Ascending aorta (tissue), 2 donors: ENCODE measurements at places on chromosomes 13 and 19.

- peak; percentile 12 for DNase-seq
Observed at GRCh38 chr19:36418287-36419001, at the start of gene ZFP82. TSS of gene ZFP82 (minus strand) at chr19:36418644. CDS start at chr19:36409789, 8,855 bp downstream.

- no peak for DNase-seq
Observed at GRCh38 chr19:1512671-1513498, at the start of gene ADAMTSL5. TSS of gene ADAMTSL5 (minus strand) at chr19:1513019. CDS start at chr19:1510943, 2,076 bp downstream.

DNA sequence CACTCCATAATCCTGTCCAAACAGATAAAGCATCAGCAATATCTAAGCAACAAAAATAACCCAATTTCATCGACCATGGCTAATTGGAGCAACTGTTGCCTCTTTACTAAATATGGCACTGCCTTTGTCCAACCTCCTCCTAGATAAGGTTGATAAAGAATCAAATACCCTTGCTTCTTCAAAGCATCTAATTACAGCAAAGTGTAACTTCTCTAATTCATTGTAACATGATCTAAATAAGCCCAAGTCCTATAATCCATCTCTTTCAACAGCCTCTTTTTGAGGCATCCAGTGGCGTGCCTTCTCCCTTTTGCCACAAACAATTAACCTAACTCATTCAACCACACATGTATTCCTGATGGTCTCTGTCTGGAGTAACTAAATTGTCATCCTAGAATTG lies 81.7 kb upstream of the KLHL1 start:
- DNase-seq: no peak

GRCh38 chr13:113917594-113918371 lies 53.9 kb upstream of the GAS6 start:
- DNase-seq: peak; percentile 48

- DNase-seq: no peak
Observed at GRCh38 chr19:29524912-29525831, 622 bp upstream of the VSTM2B start.

GRCh38 chr19:40337594-40337993 lies 10.6 kb downstream of the C19orf47 start:
- no peak for DNase-seq

- no peak for DNase-seq
Observed at GRCh38 chr13:39982745-39983144, 327.3 kb downstream of the COG6 start.

DNA sequence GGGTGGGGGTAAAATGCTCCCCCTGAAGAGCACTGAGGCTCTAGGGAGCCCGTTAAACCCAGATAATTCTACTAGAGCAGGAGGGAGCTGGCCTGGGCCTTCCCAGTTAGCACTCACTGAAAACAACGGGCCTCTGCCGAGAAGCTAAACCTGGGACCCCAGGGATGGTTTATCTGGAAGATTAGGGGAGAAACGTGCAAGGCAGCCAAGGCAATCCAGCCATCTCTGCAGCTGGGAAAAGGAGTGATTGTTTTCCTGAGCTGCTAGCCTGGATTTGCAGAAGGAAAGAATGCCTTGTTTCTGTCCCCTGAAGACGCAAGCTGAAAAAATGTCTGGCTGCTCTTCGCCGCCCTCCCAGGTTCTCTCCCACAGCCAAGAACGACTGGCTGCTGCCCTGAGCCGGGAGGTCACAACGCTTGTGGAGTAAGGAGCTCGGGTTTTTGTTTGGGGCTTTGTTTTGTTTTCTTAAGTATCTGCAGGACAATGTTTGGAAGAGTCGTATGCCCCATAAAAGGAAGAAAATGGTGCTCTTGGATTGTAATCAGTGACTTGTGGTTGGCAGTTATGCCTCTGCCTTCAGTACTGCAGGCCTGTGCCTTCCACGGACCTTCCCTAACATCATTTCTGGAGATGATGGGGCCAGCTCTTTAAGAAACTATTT lies 31.5 kb downstream of the COL4A2 start:
- no peak for DNase-seq

- no peak for DNase-seq
Observed at GRCh38 chr13:36981156-36981743, 17.9 kb downstream of the ALG5 start.

DNA sequence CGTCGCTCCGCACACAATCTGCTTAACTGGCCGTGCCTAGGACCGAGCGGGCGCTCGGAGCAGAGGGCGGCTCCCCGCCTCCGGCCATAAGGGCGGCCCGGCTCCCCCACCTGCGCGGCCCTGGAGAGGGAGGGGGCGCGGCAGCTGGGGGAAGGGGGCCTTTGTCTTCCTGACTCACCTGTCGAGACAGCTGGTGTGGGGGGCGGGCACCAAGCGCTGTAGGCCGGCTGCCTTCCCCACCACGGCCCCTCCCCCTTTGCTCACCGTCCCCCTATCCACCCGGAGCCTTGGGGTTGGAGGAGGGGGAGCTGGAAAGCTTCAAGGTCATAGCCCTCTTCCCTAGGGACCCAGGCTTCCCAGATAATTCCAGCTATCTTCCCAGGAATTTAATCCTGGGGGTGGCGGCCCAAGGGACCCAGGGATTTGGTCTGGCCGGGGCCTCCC lies 1.2 kb downstream of the VASP start:
- no peak for DNase-seq

- no peak for DNase-seq
Observed at GRCh38 chr13:112938680-112939079, 30.3 kb upstream of the MCF2L start.

DNA sequence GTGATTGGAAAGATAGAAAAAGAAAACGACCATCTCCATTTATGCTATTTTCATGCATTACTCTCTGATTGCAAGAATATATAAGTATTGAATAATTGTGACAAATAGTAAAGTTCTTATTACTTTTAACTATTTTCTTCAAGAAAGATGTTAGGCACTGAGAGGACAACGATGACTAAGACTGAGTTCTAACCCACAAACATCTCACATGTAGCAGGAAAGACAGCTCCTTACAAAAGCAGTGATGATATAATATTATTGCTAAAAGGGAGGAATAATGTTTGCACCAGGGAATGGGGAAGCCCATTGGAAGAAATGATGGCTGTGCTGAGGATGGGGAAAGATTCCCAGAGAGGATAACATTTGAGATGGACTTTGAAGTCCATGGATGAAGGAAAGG lies 22.6 kb downstream of the RXFP2 start:
- no peak for DNase-seq

GRCh38 chr19:8041531-8041931 lies 11.0 kb upstream of the CCL25 start:
- no peak for DNase-seq
